T-helper 2 cell (primary cell): ENCODE measurements at places on chromosomes 7 and 10.
A peak's percentile ranks its signal among the peaks of the same experiment; 100 is the strongest.

- peak; percentile 61 for DNase-seq
Measured at GRCh38 chr10:22597138-22597537, 117.2 kb downstream of the PIP4K2A start.

DNA sequence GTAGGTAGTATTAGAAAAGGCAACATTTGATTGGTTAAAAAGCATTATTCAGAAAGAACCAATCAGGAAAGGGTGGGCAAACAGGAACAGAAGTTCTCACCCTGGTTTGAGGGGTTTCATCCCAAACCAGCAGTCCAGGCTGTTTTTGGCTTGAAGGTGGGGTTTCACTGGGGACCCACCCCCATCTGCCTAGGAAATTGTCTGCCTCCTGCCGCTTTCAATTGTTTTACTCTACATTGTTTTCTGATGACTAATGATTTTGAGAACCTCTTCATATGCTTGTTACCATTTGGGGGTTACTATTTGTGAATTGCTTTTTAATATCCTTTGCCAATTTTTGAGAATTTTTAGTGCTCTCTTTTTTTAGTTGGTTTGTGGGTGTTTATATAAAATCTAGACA lies 3.3 kb upstream of the PCBD1 start:
- DNase-seq, result no peak

- no peak for DNase-seq
Measured at GRCh38 chr7:155258226-155258560, 39.5 kb upstream of the INSIG1 start.

GRCh38 chr7:76392531-76393115 lies 16.9 kb downstream of the SSC4D start:
- DNase-seq, result no peak
